ENCODE measurements at places on chromosomes 4 and X.

GRCh38 chr4:145840801-145841200 is 97.8 kb downstream of the ZNF827 start:
- DNase-seq, result no peak

DNA sequence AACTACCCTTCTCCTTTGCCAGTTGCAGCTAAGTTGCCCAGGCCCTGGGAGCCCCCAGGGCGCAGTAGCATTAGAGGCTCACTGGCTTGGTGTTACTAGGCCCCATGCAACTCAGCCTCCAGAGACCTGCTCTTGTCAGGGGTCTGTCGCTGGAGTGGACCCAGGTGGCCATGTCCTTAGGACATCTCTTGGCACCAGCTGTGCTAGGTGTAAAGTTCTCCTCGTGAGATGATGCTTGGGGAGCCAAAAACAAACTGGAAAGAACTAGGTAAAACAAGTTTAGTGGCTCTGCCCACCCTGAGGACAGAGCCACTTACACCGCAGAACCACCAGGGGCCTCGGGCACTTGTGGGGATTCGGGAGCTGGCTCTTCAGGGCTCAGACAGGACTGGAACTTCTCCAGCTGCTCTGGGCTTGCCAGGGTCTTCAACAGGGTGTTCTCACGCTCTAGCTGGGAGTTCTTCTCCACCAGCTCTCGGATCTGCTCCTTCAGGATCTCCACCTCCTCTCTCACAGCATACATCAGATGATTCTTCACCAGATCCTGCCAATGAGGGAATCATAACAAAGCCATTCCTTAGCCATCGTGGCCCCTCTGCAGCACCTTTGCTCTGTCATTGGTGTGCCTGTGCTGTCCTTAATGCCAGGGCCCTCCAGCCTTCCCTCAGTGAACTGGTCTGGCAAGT is 61.2 kb downstream of the TSC22D3 start:
- DNase-seq, result no peak

DNA sequence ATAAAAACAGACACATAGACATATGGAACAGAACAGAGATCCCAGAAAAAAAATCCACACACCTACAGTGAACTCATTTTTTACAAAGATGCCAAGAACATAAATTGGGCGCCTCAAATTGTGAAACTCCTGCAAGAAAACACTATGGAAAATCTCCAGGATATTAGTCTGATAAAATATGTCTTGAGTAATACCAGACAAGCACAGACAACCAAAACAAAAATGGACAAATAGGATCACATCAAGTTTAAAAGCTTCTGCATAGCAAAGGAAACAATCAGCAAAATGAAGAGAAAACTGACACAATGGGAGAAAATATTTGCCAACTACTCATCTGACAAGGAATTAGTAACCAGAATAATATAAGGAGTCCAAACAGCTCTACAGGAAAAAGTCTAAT is 337.3 kb upstream of the DIPK2B start:
- DNase-seq, result no peak

DNA sequence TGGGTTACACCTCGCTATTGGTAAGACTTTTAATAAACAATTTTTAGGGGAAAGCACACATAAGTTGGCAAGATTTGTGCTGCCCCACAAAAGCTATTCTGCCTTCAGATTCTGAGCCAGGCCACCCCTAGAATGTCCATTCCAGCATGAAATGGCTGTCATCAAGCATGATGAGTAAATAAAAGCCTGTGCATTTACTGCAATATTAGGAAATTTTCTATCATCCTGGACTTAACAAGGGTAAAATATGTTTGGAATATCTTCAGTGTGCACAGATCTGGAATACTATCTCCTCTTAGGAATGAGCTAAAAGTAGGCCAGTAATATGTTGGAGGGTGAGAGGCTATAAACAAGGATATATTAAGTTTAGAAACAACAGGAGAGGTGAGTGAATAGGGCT is 510.9 kb downstream of the ANKRD50 start:
- DNase-seq, result no peak

DNA sequence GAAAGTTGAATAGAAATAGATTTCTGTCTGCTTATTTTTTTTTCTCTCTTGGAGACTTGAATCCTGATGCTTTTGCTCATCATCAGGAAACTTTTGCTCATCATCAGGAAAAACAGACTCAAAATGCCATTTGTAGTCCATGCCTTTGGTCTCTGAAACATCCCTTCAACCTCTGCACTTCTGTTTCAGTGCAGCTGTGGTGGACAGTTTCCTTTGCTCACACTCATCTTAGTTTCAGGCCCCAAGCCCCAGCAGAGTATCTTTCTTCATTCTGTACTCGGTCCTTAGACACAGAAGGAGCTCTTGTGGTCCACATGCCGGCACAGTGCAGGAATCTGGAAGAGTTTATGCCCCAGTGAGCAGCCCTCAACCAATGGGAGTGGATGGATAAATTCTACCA is 337.9 kb downstream of the PPP3CA start:
- DNase-seq, result no peak

- DNase-seq, result no peak
These were observed 18.1 kb downstream of the GUCY2F start for GRCh38 chrX:109463784-109464183.

DNA sequence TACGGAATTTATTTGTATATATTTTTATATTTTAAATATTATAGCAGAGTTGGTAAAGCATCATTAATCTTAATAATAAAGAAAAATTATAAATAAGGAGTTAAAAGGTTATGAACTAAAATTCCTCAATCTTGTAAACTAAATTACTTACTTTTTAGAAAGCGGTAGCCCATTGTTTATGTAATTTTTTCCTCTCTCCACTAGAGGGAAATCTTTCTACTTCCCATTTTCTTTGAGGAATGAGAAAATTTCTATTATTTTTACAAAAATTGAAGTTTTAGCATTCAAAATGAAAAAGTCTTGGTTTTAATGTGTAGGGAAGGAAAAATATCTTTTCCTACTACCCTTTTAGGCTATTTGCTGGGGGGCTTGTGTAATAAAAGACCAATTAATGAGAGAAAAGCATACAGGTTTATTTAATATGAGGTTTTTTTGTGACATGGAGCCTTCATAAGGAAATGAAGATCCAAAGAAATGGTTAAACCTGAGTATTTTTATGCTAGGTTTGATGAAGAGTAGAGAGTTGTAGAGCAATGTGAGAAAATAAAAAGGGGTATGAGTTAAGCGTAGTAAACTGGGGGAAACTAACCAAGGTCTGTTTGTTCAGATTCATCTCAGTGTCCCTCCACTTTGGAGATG is 68.7 kb upstream of the ADAD1 start:
- no peak for DNase-seq

DNA sequence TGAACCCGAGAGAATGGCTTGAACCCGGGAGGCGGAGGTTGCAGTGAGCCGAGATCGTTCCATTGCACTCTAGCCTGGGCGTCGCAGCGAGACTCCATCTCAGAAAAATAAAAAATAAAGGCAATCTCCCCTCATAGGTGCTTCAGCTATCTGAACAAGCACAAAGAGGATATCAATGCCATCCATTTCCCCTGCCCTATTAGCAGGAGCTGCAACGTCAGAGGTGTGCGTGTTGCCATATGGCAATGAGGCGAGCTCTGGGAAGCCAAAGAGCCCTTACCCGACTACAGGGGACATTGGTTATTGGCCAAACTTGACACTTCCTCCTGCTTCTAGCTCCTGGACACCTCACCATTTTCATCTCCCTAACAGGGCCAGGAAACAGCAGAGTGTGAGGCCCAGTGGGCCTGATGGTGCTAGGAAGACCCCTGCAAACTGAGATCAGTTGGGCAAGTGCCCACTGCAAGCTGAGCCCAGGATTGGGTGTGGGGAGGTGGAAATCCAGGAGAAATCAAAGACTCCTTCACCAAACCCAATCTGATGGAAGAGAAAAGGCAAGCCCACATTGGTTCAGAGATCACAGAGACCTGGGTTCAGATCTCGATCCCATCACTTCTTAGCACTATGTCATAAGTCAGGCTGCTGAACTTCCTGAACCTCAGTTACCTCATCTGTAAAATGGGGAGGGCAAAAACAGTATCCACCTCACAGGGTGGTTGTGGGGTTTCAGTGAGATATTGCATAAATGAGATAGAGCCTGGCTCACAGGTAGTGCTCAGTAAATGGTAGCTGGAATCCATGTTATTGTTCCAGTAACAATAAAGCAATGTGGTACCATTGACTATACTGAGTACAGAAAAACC is 21.2 kb downstream of the SLC25A5 start:
- no peak for DNase-seq

GRCh38 chrX:12229986-12230385 is 91.7 kb downstream of the FRMPD4 start:
- DNase-seq, result no peak

GRCh38 chr4:119132306-119132705 is 3.3 kb upstream of the MYOZ2 start:
- DNase-seq, result no peak

GRCh38 chrX:6223516-6223915 is 5.2 kb downstream of the NLGN4X start:
- no peak for DNase-seq

DNA sequence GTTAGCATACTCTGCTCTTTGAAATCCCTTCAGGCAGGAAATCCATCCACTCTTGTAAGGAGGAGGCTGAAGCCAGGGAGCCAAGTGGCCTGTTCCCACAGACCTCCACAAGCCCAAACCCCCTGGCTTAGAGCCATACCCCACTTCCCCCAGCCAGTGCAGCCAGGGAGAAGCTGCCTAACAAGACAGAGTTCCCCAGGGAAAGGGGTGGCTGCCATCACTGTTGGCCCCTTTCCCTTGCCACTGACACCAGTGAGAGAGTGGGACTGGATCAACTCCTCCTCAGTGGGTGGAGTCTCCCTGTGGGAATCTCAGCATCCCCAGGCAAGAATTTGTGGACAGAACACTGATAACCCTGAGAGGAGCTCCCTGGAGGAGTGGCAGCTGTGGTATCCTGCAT is 389.4 kb downstream of the PABPC4L start:
- DNase-seq, result no peak

GRCh38 chrX:103686199-103687072 is at the start of gene MORF4L2:
Gene MORF4L2 (minus strand): TSS chrX:103686699. CDS start chrX:103677027, 9,672 bp downstream.
- DNase-seq, result peak; percentile 66

DNA sequence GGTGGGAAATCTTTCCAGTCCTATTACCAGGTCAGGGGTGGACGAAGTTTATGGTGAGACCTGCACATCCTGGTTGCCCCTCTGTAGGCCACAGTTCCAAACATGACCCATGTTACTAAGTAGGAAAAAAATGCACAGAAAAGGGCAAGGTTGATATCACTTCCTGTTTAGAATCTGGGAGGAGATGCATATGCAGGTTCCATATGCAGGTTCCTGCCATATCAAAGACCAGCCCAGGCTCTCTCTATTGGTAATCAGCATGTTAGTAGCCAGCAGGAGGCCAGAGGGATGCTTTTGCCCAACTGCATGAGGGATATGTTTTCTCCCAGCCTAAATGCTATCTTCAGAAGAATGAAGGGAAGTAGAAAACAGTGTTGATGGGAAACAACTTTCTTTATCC is 657.2 kb downstream of the ANKRD50 start:
- no peak for DNase-seq

DNA sequence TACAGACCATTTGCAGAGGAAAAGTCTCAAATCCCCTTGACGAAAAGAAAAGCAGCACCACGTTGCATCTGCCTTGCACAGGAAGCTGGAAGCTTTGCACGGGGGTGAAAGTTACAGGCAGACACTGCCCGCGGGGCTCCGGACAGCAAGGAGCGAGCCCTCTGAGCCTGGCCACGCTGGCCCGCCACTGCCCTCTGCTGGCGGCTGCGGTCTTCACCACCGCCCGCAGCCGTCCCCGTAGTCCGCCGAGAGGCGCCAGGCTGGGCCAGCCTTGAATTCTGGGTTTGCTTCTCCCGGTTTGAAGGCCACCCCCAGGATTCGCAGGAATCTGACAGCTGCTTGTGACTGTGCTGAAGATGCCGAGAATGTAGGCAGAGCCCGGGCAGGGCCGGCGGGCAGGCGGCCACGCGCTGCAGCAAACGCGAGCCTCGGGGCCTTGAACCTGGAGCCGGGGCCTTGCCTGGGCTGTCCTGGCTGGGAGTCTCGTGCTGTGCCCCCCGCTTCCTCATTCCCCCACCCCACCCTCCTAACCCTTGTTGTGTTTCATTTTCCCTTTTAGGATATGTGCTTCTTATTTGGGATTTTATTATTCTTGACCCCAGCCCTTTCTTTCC is 49.2 kb downstream of the ENPP6 start:
- DNase-seq, result peak; percentile 62

GRCh38 chr4:94208266-94208665 is 601 bp downstream of the SMARCAD1 start:
- DNase-seq, result no peak

GRCh38 chr4:128388796-128389195 is 101.2 kb upstream of the PGRMC2 start:
- no peak for DNase-seq

DNA sequence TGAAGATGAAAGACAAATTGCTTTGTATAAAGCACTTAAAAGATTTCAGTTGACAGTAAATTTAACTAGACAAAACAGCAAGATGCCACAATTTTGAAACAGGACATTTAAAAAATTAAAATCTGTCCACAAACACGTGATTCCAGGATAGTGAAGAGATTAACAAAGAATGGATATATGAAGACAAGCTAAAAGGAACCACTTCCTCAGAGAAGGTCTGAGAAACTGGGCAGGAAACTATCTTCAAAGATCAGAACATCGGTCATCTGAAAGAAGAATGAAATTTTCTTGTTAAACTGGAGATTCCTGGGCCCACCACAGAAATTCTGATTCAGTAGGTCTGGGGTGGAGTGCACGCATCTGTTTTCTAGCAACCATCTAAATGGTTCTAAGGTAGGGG is 1.4 kb downstream of the RWDD4 start:
- no peak for DNase-seq

DNA sequence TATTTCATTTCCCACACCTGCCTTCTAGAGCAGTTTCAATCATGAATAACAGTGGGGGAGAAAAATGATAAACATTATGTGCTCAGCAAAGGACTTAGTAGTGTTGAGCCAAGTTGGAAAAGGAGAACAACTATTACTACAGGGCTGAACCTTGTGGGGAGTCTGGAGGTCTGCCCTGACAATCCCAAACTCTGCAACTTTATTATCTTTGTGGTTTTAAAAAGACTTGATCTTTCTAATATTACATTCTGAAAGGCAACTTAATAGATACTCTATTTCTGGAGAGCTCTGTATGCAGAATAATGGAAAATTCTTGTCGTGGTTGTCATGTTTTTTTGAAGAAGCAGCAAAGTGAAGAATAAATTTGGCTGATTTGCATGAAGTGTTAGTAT is 116.1 kb downstream of the SPCS3 start:
- no peak for DNase-seq

DNA sequence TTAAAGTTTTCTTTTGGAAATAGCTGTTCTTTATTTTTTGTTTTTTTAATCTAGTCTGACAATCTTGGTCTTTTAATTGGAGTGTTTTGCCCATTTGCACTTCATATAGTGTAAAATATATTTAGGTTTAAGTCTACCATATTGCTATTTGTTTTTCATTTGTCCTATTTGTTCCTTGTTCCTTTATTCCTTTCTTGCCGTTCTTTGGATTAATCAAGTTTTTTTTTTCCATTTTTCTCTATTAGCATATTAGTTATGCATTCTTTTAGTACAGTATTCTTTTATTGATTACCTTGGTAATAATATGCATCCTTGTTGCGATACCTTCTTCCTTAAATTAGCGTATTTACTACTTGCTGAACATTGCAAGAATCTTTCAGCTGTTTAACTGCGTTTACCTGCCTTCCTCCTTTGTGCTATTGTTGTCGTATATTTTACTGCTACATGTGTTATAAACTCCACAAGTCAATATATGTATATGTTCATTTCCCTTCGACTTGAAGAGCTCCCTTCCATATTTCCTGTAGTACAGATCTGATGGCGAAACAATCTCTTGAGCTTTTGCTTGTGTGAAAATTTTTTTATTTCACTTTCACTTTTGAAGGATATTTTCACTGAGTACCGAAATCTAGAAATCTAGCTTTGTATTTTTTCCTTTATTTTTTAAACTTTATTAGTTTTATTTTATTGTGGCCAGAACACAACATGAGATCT is 23.9 kb upstream of the RNF212 start:
- DNase-seq, result no peak

GRCh38 chr4:73434311-73434710 is 1.7 kb upstream of the AFP start:
- no peak for DNase-seq
